ENCODE measurements at places on chromosomes 4 and X.

- no peak for DNase-seq
Observed at GRCh38 chrX:108590496-108590895, 145.9 kb downstream of the IRS4 start.

DNA sequence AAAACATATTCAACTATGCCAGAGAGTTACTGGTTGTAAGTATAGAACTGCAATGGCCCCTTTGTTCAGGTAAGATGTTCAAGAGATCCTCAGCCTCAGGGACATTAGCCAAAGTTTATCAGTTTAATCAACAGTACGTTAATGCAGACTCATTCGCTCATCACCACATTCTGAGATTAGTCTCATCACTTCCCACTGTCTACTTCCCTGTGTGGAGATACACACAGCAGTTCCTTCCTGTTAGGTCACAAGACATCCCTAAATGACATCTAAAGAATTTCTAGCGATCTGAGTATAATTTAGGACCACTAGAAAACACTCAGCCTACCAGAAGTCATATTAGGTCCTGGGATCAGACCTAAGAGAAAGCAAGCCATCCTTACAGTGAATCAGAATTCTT, 10.4 kb downstream of the SLC10A7 start:
- no peak for DNase-seq

DNA sequence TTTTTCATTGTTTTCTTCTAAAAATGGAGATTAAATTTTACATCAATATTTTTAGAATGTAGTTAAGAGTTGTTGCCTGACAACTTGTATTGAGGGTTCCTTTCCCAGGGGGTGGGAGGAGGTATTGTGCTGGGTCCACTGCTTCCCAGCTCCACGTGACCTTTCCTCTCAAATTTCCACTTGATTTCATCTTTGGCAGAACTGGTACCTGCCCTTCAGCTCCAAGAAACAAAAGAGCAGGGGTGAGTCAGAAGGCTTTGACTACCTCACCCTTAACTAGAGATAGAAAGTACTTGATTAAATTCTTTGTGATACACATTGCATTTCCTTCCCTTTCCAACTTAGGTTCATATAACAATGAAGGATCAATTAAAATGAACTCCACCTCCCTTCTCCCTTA, 19.7 kb downstream of the TRIM2 start:
- no peak for DNase-seq

DNA sequence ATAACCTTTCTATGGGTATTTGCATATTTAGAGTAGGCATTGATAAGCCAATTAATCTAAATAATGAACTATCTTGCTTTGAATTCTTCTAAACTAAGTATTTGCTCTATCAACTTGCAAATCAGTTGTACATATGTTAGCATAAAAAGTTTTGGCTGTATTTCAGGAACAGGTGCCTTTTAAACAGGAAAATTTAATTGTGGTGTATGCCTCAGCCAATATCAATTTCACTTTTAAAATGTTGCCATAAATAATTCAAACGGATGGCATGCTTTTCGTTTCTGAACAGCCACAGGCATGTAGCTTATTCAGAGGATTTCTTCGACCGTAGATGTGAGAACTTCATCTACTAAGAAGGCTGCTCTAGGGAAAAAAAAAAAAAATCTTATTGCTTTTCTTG, 99.9 kb downstream of the DCLK2 start:
- DNase-seq = no peak

- no peak for DNase-seq
Observed at GRCh38 chrX:153875391-153876111, 10.4 kb downstream of the L1CAM start.

GRCh38 chr4:20754036-20754435, 53.8 kb downstream of the PACRGL start:
- DNase-seq = no peak

GRCh38 chrX:97367125-97367524, 483.4 kb downstream of the RPA4 start:
- no peak for DNase-seq

DNA sequence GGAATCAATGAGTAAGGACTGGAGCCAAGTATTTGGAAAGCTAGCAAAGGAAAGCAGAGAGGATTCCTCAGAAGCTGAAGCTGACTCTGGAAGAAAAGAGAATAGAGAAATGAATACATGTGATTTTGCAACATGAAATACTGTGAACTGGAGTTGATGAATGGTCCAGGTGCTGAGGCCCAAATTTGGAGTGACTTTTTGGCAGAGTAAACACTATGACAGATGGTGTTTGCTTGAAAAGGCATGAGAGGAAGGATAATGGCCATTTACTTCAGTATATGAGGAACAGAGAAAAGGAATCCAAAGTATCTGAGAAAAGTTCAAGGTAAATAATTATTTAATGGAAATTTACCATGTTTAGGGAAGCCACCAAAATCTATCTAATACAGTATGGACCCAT, 236.7 kb downstream of the SLITRK2 start:
- DNase-seq = no peak

- no peak for DNase-seq
Observed at GRCh38 chrX:16785247-16786138, 773 bp upstream of the TXLNG start.
